ENCODE measurements at places on chromosomes 5 and 9. TPM values are rescaled to one million over a fixed set of nuclear protein-coding genes. Genes with fewer than 3 reads are reported as not detected.

DNAJC18 gene
- 35.6 TPM for total RNA-seq

FAM151B gene
- 0.63 TPM for total RNA-seq

POU4F3 gene
- total RNA-seq = not detected

LPCAT1 gene
- 54.5 TPM for total RNA-seq

SNCAIP gene
- total RNA-seq = not detected

GRCh38 chr5:176169393-176170063, 68.7 kb upstream of the SIMC1 start:
- H3K27me3 ChIP-seq = peaks cover 13% of the 10 kb centered on the region
- no peak overlapping the region for H3K27ac ChIP-seq
- no peak overlapping the region for H3K4me3 ChIP-seq

DNA sequence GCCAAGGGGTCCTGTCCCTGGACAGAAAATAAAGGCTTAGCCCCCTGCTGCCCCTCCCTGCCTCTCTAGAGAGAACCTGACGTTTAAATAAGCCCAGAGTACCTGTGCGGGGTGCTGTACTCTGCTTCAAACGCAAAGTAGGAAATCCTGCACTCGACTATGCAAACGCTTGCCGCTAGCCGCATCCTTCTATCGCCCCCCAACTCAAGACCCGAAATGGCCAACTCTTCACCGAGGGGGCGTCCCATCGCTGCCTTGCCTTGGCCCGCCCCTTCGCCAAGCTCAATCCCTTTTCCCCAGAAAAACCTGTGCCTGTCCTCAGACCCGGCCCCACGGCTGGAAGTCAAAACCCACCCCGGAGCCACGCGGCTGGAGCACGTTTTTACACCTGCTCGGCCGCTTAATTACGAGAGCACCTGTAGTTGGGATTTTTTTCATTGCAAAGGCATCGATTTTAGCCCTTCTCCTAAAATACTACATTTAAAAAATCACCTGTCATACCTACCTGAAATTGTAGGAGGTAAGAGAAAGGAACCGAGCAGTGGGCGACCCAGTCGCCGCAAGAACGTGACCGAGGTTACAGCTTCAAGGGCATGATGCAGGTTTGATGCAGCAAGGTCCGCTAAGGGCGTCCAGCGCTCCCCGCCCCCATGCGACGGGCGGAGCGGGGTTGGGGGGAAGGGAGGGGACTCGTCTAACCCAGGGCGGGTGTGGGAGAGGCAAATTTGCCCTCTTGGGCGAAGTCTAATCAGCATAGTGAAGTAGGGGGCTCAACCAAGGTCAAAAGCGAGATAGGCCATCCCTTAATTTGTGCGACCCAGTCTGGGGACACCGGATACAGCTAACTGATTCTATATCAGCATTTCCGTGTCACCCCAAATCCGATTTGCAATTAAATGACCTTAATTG, 3.5 kb downstream of the ELAVL2 start:
- H3K27me3 ChIP-seq = peaks cover 32% of the 10 kb centered on the region
- H3K4me1 ChIP-seq = no peaks in the 10 kb centered on the region
- no peak for DNase-seq
- no peak overlapping the region for H3K4me3 ChIP-seq
- H3K36me3 ChIP-seq = no peaks in the 10 kb centered on the region
- no peak overlapping the region for H3K27ac ChIP-seq

GRCh38 chr9:122767817-122768216, 20.9 kb upstream of the OR5C1 start:
- H3K4me3 ChIP-seq = no peak overlapping the region
- H3K36me3 ChIP-seq = peaks cover 5% of the 10 kb centered on the region
- no peak for DNase-seq
- no peaks in the 10 kb centered on the region for H3K27me3 ChIP-seq

DNA sequence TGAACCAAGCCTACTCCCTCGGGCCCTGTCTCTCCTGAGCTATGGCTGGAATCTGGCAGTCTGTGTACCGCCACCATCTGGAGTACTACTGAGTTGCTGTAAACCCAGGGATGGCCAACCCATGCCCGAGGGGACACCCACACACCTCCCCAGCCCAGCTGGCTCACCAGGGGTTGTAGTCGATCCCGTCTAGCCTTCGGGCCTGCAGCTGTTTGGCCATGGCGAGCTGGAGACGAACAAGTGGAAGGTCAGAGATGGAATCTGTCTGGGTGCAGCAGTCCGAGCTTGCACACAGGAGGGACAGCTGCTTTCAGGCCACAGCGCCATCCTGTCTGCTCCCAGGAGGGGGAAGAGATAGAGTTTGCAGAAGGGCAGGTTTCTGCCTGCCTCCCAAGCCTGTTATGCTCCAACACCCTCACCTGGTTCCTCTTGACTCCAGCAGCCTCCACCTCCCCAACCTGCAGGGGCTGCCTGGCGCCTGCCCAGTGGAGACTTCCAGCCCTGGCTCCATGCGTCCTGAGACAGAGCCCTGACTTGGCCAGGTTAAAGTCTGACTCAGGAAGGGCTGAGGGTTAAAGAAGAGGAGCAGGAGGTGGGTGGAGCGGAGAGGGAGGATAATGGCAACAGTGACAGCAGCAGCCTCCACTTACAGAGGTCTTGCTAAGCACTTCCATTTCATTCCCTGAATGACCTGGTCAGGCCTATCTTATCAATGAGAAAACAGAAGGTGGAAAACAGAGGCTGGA, 15.8 kb upstream of the SPOUT1 start:
- no peaks in the 10 kb centered on the region for H3K4me1 ChIP-seq
- no peak for DNase-seq
- H3K36me3 ChIP-seq = peaks cover 15% of the 10 kb centered on the region

GRCh38 chr9:35487081-35487480, 2.8 kb upstream of the RUSC2 start:
- H3K27me3 ChIP-seq = peaks cover 9% of the 10 kb centered on the region
- no peak overlapping the region for H3K27ac ChIP-seq
- peaks cover 25% of the 10 kb centered on the region for H3K4me1 ChIP-seq

DNA sequence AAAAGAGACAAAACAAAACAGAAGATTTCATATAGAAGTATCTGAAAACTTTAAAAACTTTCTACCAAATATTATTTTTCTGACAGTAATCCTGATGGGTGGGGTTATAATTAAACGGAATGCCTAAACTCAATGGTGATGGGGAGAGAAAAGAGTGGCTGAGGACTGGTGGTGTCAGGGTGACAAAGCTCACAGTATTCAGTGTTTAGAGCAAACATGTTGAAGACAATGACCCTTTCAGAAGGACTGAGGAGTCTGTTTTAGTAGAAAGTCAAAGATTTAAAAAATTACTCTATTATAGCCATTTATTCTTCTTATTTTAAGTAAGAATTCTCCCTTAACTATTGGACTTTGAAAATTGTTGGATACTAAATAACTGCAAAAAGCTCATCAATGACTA, 1144.0 kb downstream of the TAF11L14 start:
- DNase-seq = no peak
- no peak overlapping the region for H3K27ac ChIP-seq
- no peak overlapping the region for H3K4me3 ChIP-seq

DNA sequence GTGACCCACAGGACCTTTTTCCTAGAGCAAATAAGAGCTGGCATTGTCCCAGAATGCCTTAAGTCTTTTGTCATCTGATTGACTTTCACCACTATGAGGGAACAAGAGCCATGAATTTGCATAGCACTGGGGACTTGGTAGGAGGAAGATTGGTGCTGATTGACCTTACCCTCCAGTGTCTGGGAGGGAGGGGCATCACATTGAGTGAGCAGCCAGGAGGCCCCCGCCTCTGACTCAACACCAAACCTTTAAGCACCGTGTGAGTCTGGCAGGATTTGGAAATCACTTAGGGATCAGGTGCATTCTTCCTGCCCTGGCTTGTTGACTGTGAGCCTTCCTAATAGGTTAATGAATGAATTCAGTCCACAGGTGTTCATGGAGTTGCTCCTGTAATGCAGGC, 40.7 kb downstream of the WNK2 start:
- no peak overlapping the region for H3K27ac ChIP-seq
- no peaks in the 10 kb centered on the region for H3K27me3 ChIP-seq
- peaks cover 5% of the 10 kb centered on the region for H3K4me1 ChIP-seq
- no peaks in the 10 kb centered on the region for H3K36me3 ChIP-seq
- DNase-seq = no peak

GRCh38 chr9:20996809-20997208, 34.6 kb downstream of the HACD4 start:
- H3K4me3 ChIP-seq = no peak overlapping the region
- peaks cover 50% of the 10 kb centered on the region for H3K36me3 ChIP-seq
- no peaks in the 10 kb centered on the region for H3K27me3 ChIP-seq
- peaks cover 34% of the 10 kb centered on the region for H3K4me1 ChIP-seq
- DNase-seq = no peak
- H3K27ac ChIP-seq = no peak overlapping the region
